ENCODE measurements at places on chromosomes 7 and 10. TPM values are rescaled to one million over a fixed set of nuclear protein-coding genes. Genes with fewer than 3 reads are reported as not detected.

Gene CEP55
- total RNA-seq, result 18.7 TPM

Gene INMT
- total RNA-seq, result under 0.01 TPM

DNA sequence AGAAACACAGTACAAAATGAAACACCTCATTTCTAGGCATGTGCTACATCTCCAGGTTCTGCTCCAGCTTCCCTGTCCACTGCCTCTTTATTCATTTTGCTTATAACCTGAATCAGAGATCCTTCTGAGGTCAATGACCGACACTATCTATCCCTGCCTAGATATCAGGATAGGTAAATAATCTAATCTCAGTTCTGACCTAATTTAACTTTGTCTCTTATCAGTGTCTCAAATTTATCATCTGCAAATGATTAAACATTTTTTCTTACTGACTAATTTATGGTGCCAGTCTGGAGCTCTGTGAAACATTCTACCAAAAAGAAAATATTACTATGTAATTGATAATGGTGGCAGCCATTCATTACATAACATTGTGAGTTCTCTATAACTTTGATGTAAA, 61.1 kb downstream of the SGCE start:
- no peak for DNase-seq

DNA sequence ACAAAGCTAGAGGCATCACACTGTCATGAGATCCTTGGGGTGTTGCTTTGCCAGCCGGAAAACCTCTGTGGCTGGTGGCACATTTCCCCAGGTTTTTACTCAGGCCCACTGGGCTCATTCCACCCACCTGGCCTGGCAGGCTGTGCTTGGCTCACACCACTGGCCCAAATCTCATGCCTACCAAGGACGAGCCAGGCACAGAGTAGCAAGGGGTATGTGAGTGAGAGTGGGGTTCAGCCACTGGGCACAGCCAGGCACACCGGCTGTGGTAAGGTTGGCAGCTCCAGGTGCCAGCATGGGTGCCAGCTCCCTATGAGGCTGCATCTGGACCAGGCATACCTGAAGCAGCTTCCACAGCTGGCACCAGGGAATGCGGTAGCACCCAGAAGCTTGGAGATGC, 21.4 kb downstream of the STEAP1 start:
- no peak for DNase-seq

Gene PSMA2
- total RNA-seq, result 45.5 TPM

Gene PITX3
- total RNA-seq, result not detected

- peak; percentile 52 for DNase-seq
These were observed 233.6 kb upstream of the CCDC6 start for GRCh38 chr10:60139798-60140566.

DNA sequence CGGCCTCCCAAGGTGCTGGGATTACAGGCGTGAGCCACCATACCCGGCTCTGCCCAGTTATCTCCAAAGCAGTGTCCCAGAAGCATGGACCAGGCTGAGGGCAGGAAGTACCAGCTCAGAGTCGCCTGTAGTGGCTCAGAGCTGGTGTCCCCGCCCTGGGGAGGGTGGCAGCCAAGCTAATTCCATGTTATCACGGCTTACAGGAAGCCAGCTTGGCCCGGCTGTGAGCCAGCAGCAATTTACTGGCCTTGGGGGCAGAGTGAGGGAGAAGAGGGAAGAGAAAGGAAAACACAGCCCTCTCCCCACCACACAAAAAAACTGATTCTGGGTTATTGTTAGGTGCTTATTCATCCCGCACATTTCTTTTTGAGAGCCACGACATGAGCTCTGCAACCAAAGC, 88.1 kb downstream of the HIP1 start:
- peak; percentile 93 for DNase-seq

Gene ATP6V0E2
- 13.3 TPM for total RNA-seq

Gene LRRC4
- 0.65 TPM for total RNA-seq

- DNase-seq, result no peak
These were observed 98.5 kb downstream of the IDE start for GRCh38 chr10:92475357-92475868.

GRCh38 chr10:76311752-76312636, 880.6 kb downstream of the LRMDA start:
- DNase-seq, result peak; percentile 33

GRCh38 chr7:139328375-139328774, 12.8 kb upstream of the FMC1 start:
- no peak for DNase-seq

Gene OR2A5
- not detected for total RNA-seq

Gene CUZD1
- 0.20 TPM for total RNA-seq

DNA sequence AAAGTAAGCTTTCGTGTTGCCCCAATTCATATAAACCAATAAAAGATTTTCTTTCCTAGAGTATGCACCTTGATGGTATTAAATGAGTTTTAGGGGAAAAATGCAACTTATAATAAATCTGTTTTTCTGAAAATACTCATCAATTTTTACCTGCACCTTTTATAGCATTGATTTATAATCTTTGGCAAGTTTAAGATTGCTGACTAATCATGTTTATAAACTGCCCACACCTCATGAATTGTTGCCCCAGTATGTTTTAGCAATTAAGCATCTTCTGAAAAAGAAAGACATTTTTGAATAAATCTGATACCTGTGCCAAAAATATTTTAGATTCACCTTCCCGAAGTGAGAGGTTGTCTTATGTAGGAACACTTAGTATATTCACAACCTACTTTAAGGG, 420.0 kb downstream of the THSD7A start:
- DNase-seq, result no peak

DNA sequence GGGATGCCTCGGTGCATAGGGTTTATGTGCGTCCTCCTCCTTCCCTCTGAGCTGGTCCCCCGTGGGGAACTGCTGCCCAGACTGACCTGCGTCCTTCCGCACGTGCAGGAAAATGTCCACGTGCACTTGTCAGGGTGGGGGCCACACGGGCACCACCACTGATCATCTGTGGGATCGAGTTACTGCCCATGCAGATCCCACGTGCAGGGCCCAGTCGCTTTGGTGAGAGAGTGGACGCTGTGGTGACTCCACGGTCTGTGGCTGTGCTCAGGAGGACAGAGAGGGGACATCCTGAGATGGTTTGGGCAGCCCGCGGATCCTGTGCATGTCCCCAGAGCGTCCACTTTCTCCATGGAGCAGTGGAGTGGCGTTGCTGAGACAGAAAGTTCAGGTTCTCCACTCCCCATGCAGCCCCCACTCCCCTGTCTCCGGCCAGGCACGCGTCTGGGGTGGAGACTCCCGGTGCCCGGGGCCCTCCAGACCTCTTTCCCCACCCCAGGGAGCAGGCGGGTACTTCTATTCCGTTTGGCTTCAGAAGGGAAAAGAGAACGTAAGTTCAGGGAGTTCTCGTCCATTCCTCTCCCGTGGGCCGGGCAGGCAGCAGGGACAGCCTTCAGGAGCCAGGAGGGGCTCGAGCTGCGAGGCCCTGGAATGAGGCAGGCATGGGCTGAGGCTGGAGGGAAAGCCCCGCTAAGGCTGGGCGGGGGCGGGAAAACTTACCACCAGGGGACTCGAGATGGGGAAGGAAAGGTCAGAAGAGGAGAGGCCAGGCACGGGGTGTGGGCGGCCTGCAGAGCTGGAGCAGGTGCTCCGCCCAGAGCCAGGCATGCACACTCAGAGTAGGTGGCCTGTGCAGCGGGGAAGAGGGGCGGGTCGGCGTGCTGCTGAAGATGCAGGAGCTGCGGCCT, 59.9 kb downstream of the EGFR start:
- no peak for DNase-seq

Gene NYAP1
- 6.3 TPM for total RNA-seq

- DNase-seq, result no peak
These were observed 344.6 kb upstream of the SHH start for GRCh38 chr7:156156734-156157408.

GRCh38 chr7:37765421-37765829, 81.9 kb downstream of the GPR141 start:
- DNase-seq, result no peak

DNA sequence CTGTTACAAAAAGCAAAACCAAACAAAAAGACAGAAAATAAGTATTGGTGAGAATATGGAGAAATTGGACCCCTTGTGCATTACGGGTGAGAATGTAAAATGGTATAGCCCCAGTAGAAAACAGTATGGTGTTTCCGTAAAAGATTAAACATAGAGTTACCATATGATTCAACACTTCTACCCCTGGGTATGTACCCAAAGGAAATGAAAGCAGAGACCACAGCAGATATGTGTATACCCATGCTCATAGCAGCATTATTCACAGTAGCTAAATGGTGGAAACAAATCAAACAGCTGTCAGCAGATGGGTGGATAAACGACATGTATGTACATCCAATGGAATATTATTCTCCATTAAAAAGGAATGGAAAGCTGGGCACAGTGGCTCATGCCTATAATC, 42.4 kb downstream of the STARD3NL start:
- DNase-seq, result no peak

DNA sequence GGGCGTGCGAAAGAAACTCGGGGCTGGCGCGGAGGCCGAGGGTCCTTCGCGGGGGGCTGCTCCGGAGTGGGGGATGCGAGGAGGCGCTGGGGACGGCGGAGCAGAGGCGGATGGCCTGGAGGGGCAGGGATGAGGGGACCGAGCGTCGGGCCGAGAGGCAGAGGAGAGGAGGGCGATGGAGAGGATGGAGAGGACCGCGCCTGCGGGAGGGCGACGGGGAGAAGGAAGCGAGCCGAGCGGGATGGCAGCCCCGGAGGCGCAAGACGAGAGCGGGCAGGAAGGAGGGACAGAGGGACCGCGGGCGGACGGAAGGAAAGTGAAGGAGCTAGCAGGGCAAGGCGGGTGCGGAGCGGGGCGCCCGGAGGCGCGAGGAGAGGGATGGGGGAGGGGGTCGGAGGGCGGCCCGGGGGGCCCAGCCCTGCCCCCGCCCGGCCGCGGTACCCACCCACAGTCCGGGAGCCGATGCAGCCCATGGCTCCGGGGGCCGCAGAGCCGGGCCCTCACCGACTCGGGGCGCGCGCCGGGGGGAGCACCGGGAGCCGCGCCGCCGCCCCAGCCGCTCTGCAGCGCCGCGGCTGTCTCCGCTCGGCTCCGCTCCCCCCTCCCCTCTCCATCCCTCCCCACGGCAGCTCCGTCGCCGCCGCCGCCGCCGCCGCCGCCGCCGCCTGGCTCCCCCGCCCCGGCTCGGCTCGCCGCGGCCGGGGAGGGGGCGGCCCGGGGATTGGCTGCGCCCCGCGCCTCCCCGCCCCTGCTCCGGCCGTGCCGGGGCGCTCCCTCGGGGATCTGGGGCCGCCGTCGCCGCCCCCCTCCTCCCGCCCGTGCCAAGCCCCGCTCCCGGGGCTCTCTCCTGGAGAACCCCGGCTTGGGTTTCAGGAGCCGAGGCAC, at the start of gene FAM131B:
TSS of gene FAM131B (minus strand) at position 583 of the 885 bp plus-strand sequence. CDS start at position 473, 110 bp downstream.
- no peak for DNase-seq

DNA sequence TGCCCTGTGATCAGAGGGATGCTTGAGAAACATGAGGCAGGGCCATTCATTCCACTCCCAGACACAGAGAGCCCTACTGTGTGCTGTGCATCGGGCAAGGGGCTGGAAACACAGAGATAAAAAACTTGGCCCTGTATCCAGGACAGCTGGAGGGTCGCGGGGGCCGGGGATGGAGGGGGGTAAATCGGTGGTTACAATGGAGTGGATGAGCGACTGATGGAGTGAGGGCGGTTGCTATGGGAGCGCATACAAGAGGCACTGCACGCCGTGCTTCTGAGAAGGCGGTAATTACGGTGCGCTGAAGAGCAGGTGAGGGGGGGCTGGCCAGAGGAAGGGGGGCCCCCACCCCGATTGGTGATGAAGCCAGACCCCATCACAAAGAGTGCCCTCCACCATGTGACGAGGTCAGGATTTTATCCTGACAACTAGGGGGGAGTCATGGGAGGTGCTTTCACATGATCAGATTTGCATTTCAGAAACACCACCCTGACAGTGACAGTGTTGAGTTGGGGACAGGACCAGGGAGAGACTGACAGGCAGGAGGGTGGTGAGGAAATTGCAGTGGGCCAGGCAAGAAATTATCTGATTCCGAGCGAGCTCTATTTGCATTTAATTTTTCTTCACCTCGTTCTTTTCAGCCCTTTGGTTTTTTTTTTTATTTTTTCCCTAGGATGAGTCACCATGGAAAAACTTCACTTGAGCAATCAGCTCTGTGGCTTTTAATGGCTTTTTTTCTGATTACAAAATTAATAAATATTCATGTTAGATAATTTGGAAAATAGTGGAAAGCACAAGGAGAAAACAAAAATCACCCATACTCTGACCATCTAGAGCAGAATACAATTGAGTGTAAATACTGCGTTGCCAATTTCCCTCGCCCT, 7.8 kb downstream of the CPA5 start:
- peak; percentile 22 for DNase-seq

Gene CYREN
- total RNA-seq, result 10.7 TPM

Gene COL28A1
- not detected for total RNA-seq

Gene PILRA
- 0.20 TPM for total RNA-seq

Gene CTTNBP2
- not detected for total RNA-seq

GRCh38 chr10:69324583-69324982, 46.3 kb downstream of the HK1 start:
- DNase-seq, result no peak
